Stimulated activated CD4-positive, alpha-beta T cell treated with anti-CD3 and anti-CD28 coated beads, Interleukin-4, amount 100 ng/mL, for 4 hours (primary cell): ENCODE measurements at places on chromosomes 1 and 21.

- no peak for DNase-seq
Measured at GRCh38 chr1:171801487-171801891, 20.0 kb downstream of the METTL13 start.

- no peak for DNase-seq
Measured at GRCh38 chr1:204407295-204407971, 4.2 kb downstream of the PPP1R15B start.

GRCh38 chr1:101282314-101283038 lies 45.7 kb downstream of the S1PR1 start:
- no peak for DNase-seq

DNA sequence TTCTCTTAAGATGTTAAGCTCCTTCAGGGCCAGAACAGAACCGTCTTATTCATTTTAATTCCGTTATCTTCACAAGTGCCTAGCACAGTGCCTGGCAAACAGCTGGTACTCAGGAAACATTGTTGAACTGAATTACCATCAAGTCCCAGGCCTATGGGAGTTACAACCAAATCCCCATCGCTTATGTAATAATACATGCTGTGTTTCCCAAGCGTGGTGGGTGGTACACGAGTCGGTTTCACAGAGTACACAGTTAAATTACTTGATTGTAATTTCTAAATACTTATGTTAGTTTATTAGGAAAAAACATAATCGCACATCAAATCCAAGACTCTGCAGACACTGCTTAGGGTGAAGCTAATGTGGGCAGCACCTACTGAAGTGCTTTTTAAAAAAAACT lies 1.0 kb downstream of the ANGEL2 start:
- no peak for DNase-seq

DNA sequence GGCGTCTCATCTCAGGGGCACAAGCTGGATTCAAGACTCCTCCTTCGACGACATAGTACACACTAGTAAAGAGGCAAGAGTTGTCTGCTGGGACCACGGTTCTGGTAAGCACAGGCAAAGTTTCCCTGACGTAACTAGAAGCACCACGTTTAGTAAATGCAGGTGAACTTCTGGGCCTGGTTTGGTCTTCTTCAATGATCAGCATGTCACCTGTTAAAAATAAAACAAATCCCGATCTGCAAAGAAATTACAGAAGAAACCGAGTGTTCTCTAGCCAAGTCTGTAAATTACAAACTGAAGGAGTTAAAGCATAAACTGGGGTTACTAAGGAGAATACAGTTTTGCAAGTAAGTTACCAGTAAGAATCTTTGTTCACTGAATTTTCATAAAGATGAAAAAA lies 1.5 kb downstream of the YOD1 start:
- DNase-seq, result no peak

GRCh38 chr1:165376811-165377311 lies 20.3 kb upstream of the LMX1A start:
- no peak for DNase-seq

- no peak for DNase-seq
Measured at GRCh38 chr1:44032170-44032790, 1.0 kb upstream of the SLC6A9 start.
